GM23248 (cell line): ENCODE measurements at places on chromosomes 4 and X.

- H3K27me3 ChIP-seq = peaks cover 64% of the 10 kb centered on the region
- H3K36me3 ChIP-seq = no peaks in the 10 kb centered on the region
- H3K4me3 ChIP-seq = peak overlapping the region; percentile 60
- H3K27ac ChIP-seq = no peak overlapping the region
Measured at GRCh38 chr4:108172753-108173598, 4.2 kb upstream of the LEF1 start.

- H3K36me3 ChIP-seq = no peaks in the 10 kb centered on the region
- H3K4me3 ChIP-seq = no peak overlapping the region
- H3K27me3 ChIP-seq = no peaks in the 10 kb centered on the region
- DNase-seq = no peak
- no peaks in the 10 kb centered on the region for H3K4me1 ChIP-seq
Measured at GRCh38 chr4:94160774-94161173, 46.9 kb upstream of the SMARCAD1 start.

DNA sequence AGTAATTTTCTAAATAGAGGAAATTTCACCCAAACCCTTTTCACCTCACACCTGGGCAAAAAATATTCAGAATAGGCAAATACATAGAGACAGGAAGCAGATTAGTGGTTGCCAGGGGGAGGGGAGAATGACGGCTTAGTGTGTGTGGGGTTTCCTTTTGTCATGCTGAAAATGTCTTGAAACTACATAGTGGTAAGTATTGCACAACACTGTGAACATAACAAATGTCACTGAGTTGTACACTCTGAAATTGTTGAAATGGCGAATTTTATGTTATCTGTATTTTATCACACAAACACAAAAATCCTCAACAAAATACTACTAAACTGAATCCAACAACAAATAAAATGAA, 60.7 kb upstream of the PLAC1 start:
- H3K4me1 ChIP-seq = peaks cover 13% of the 10 kb centered on the region
- no peaks in the 10 kb centered on the region for H3K27me3 ChIP-seq
- no peaks in the 10 kb centered on the region for H3K36me3 ChIP-seq
- no peak for DNase-seq
- peak overlapping the region; percentile 63 for H3K27ac ChIP-seq

- H3K27me3 ChIP-seq = no peaks in the 10 kb centered on the region
- H3K36me3 ChIP-seq = no peaks in the 10 kb centered on the region
- H3K4me3 ChIP-seq = no peak overlapping the region
- H3K27ac ChIP-seq = no peak overlapping the region
Measured at GRCh38 chrX:3178329-3178728, 137.1 kb downstream of the ARSF start.

GRCh38 chr4:108030332-108030731, 40.6 kb downstream of the HADH start:
- H3K36me3 ChIP-seq = 0 out of 2 replicates have a peak, but pooled peaks cover 5% of the 10 kb centered on the region
- H3K4me1 ChIP-seq = no peaks in the 10 kb centered on the region
- H3K27ac ChIP-seq = no peak overlapping the region
- DNase-seq = peak; percentile 87
- H3K4me3 ChIP-seq = no peak overlapping the region

DNA sequence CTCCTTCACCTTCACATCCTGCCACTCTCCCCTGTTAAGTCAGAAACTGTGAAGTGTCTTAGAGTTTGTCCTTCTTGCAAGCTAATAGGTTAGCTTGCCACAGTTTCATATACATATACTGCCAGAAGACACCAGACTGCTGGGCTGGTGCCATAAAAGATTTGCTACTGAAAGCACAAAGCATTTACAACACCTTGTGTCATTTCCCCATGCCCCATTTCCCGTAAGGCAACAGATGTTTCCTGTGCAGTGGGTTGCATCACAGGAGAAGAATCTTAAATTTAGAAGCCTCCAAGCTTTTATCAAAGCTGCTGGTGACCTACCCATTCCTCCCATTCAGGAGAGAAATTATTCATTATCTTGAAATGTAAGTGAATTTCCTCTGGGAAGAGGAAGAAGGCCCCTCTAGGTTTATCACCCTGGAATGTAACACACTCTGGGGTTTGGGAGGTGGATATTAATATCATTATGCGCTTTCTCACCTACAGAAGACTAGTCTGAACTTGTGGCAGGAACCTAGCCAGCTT, 34.5 kb upstream of the RAB33B start:
- peaks cover 11% of the 10 kb centered on the region for H3K4me1 ChIP-seq
- no peak overlapping the region for H3K4me3 ChIP-seq
- peak overlapping the region; percentile 14; the same call in 1 of the 2 replicates for H3K27ac ChIP-seq
- DNase-seq = peak; percentile 72
- H3K27me3 ChIP-seq = no peaks in the 10 kb centered on the region
- peaks cover 5% of the 10 kb centered on the region; the same call in 1 of the 2 replicates for H3K36me3 ChIP-seq

DNA sequence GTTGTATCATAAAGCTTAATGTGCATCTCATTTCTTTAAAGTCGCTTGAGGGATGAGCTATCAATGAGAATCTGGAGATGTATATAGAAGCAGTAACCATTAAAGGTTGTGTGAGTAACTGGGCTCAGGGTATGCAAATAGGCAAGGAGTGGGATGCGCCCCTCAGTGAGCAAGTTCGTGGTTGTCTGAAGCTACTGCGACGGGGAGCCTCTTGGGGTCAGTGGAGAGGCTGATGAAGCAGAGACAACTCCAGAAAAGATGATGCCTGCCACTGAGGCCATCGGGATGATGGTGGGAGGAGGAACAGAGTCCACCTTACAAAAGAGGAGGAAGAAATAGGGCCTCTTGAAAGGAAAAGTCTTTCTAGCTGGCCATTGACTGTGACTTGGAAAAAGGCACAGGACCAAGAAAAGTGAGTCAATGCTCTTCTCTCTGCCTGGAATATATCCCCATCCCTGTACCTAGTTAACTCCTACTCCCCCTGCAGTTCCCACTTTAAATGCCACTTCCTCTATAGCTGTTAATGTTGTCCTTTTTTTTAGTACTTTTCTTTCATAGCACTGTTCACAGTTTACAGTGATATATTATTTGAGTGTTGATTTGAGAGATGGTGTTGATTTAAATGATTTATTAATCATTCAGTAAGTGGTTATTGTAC, 51.4 kb upstream of the LSM6 start:
- H3K4me1 ChIP-seq = no peaks in the 10 kb centered on the region
- no peaks in the 10 kb centered on the region for H3K36me3 ChIP-seq
- no peak overlapping the region for H3K27ac ChIP-seq
- no peaks in the 10 kb centered on the region for H3K27me3 ChIP-seq
- peak; percentile 24 for DNase-seq

- no peaks in the 10 kb centered on the region for H3K27me3 ChIP-seq
- H3K36me3 ChIP-seq = no peaks in the 10 kb centered on the region
- no peak overlapping the region for H3K27ac ChIP-seq
- no peak overlapping the region for H3K4me3 ChIP-seq
- DNase-seq = no peak
- H3K4me1 ChIP-seq = no peaks in the 10 kb centered on the region
Measured at GRCh38 chr4:68885545-68885944, 66.1 kb downstream of the UGT2A3 start.

DNA sequence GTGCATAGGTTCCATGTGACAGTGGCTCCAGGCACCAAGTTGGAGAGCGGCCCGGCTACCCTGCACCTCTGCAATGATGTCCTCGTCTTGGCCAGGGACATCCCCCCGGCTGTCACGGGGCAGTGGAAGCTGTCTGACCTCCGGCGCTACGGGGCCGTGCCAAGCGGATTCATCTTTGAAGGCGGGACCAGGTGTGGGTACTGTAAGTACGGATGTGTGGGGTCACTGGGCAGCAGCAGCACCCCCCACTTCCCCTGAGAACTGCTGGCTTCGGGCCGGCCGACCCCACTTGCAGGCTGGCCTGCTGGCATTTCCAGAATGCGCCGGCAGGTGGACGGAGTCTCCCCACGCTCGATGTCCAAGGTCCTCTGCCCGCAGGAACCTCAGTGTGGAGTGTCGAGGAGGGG, 13.2 kb downstream of the DOK7 start:
- no peak for DNase-seq
- no peaks in the 10 kb centered on the region for H3K36me3 ChIP-seq
- H3K4me3 ChIP-seq = no peak overlapping the region
- no peaks in the 10 kb centered on the region for H3K4me1 ChIP-seq

GRCh38 chr4:79209822-79210635, 115.8 kb downstream of the NAA11 start:
- H3K4me1 ChIP-seq = no peaks in the 10 kb centered on the region
- H3K36me3 ChIP-seq = no peaks in the 10 kb centered on the region
- H3K4me3 ChIP-seq = no peak overlapping the region
- DNase-seq = no peak
- H3K27ac ChIP-seq = no peak overlapping the region
- H3K27me3 ChIP-seq = no peaks in the 10 kb centered on the region

DNA sequence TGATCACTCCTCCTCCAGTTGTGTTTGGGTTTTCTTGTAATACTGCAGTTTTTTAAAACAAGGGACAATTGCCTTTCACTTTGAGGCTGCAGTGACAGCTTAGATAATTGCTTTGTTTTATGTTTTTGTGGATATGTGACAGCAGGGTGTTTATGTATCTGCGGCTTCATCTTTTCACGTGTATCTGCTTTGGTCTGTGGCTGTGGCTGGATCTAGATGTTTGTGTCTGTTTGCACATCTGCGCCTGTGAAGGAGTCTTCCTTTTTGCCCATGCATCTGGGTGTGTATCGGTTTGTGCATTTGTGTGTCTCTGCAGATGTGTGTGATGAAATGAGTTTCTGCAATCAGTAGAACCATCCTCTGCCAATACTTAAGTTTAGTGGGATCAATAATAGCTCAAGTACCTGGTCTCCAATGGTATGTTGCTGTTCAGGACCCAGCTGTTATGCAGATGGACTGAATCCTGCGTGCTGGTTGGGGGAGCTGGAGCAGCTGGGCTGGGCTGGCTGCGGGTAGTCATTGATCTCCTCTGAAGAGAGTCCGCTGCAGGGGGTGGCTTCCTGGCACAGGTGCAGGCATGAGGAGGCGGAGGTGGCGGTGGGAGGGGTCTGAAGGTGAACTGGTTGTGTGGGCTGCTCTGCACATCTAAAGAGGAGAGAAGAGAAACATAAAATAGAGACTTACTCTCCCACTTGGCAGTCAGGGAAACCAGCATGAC, 390.3 kb downstream of the SH2D1A start:
- H3K27ac ChIP-seq = no peak overlapping the region
- DNase-seq = no peak
- H3K27me3 ChIP-seq = no peaks in the 10 kb centered on the region
- H3K4me3 ChIP-seq = no peak overlapping the region
- no peaks in the 10 kb centered on the region for H3K4me1 ChIP-seq
